ENCODE measurements at places on chromosomes 11 and 22. TPM values are rescaled to one million over a fixed set of nuclear protein-coding genes. Genes with fewer than 3 reads are reported as not detected.

Gene CCDC179
- not detected for total RNA-seq

Gene BDNF
- 1.6 TPM for total RNA-seq

Gene OR52I1
- not detected for total RNA-seq

Gene DGCR8
- 40.9 TPM for total RNA-seq

Gene CBX7
- total RNA-seq: 2.0 TPM

Gene C11orf98
- total RNA-seq: 56.8 TPM

Gene ADM2
- total RNA-seq: 5.4 TPM

Gene APOA5
- not detected for total RNA-seq

Gene UBQLNL
- total RNA-seq: 0.53 TPM

Gene C22orf31
- total RNA-seq: not detected

Gene LRP4
- 7.5 TPM for total RNA-seq

Gene NCAM1
- 1.8 TPM for total RNA-seq

Gene ANO3
- total RNA-seq: not detected

Gene EXPH5
- total RNA-seq: 0.82 TPM

Gene MMP11
- 17.9 TPM for total RNA-seq

Gene RBM4B
- total RNA-seq: 16.7 TPM

Gene C11orf91
- total RNA-seq: 2.0 TPM

Gene C11orf52
- total RNA-seq: 0.18 TPM

Gene SLC25A18
- total RNA-seq: not detected

Gene ARRB1
- 224 TPM for total RNA-seq

Gene CADM1
- total RNA-seq: 9.7 TPM

Gene OR51B4
- not detected for total RNA-seq

Gene LMO1
- total RNA-seq: not detected

Gene SCGB1A1
- not detected for total RNA-seq

Gene BBOX1
- total RNA-seq: not detected

Gene CABP4
- total RNA-seq: 1.3 TPM

Gene MYOD1
- total RNA-seq: not detected

Gene BRSK2
- total RNA-seq: 0.93 TPM

Gene OTOG
- total RNA-seq: not detected

Gene SLC22A8
- not detected for total RNA-seq

Gene ACR
- 0.76 TPM for total RNA-seq

Gene SMIM35
- total RNA-seq: 0.12 TPM

Gene FOLH1
- 10.9 TPM for total RNA-seq

Gene PRAME
- 0.15 TPM for total RNA-seq

Gene SYCE3
- total RNA-seq: 2.6 TPM

Gene CEP126
- 0.58 TPM for total RNA-seq

Gene OR8G5
- total RNA-seq: not detected

Gene KIF18A
- 3.1 TPM for total RNA-seq

Gene OR51B5
- not detected for total RNA-seq

Gene HTR3A
- total RNA-seq: not detected

Gene TXNRD2
- 104 TPM for total RNA-seq

Gene PIH1D2
- 0.41 TPM for total RNA-seq

Gene NR1H3
- 7.6 TPM for total RNA-seq

Gene ARHGAP20
- 0.70 TPM for total RNA-seq
